ENCODE measurements at places on chromosomes 6 and 20.

DNA sequence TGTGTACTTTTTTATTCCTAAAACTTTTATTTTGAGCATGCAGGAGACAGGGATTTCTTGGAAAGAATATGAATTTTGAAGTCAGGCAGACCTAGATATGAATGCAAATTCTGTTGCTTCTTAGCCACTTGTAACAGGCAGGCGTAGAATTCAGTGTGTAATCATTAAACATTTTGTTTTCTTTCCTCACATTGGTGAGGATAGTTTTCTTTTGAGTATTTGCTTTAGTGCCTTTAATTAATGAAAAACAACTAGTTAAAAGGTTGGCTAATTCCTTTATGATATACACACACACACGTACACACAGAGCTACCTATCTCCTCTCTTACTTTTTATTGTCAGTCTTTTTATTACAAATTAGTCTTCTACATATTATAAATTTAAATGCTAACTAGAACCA is 342.3 kb downstream of the CDKAL1 start:
- DNase-seq: no peak

DNA sequence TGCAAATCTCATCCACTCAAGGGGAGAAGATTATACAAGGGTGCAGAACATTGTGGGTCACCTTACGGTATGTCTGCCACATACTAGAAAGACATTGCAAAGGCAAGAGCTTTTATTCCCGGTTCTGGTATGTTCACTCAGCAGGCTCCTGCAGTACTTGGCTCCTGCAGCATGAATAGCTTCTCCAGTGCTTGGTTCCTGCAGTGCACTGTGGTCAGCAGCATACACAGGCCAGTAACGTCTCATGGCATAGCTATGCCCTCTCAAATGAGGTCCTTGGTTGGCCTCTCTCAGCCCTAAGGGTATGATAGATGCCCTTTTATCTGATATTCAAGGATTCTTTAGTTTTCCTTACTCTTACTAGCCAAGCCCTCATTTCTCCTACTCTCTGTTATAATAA is 12.6 kb downstream of the TCP11 start:
- no peak for DNase-seq

DNA sequence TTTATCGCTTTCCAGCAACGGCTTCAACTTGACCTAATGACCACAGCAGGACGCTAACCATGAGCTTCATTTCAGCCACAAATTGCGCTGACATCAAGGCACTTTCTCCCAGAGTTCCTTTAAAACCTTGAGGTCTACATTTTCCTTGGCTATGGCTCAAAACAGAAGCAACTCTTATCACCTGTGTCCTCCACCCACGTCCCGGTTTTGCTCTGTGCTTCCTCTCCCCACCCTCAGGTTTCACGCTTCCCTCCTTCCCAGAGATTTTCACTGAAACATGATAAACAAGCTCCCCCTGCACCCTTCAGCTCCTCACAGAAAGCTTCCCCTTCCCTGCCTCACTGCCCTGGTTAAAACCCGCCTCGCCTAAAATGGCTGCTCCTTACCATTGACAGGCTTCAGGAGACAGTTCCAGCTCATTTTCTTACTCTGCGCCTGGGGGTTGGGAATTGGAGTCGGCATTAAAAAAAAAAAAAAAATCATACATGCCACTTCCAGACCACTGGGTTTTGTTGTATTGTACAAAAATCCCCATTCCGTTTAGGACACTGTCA is 229.5 kb downstream of the UBE3D start:
- DNase-seq: no peak

- DNase-seq: no peak
These were observed 897 bp upstream of the STMN3 start for GRCh38 chr20:63653974-63654668.

DNA sequence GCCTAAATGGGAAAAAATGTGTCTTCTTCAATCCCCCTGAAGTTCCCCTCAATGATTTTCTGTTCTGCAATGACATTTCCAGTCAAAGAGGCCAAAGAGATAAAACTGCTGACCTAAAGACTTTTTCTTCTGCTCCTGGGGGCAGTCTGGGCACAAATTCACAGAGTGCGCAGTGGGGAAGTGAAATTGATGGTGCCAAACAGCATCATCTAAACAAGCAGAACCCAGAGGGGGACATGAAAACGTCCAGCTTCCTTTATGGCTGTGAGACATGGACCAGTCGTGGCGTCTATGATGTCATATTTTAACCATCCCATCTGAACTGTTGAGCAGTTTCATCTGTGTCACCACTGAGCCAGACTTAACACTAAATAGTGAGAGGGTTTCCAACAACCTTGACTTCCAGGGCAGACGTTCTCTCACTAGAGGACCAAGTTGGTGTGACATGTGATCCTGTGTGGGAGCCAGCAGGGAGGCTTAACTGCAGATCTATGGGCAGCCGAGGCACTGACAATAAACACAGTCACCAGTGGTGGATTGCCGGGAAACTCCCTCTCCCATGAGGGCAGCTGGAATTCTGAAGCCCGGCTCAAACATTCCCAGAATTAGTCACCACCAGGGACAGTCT is 12.4 kb downstream of the SCML4 start:
- no peak for DNase-seq

DNA sequence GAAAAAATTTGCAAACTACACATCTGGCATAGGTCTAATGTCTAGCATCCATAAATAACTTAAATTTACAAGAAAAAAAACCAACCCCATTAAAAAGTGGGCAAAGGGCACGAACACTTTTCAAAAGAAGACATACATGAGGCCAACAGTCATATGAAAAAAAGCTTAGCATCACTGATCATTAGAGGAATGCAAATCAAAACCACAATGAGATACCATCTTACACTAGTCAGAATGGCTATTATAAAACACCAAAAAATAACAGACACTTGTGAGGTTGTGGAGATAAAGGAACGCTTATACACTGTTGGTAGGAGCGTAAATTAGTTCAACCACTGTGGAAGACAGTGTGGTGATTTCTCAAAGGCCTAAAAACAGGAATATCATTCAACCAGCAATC is 33.7 kb upstream of the EPB41L2 start:
- DNase-seq: no peak
